Hair follicular keratinocyte (primary cell): ENCODE measurements at places on chromosomes 7 and 10. TPM values are rescaled to one million over a fixed set of nuclear protein-coding genes. Genes with fewer than 3 reads are reported as not detected.

SLC16A12 gene
- not detected in 2 replicates for total RNA-seq

SH2B2 gene
- 5.5 and 6.4 TPM in 2 replicates for total RNA-seq

GIMAP6 gene
- total RNA-seq = not detected in 2 replicates

OR9A2 gene
- not detected in 2 replicates for total RNA-seq

GNAI1 gene
- 40.9 and 59.4 TPM in 2 replicates for total RNA-seq

DENND11 gene
- 5.3 and 7.6 TPM in 2 replicates for total RNA-seq

SLC18A3 gene
- total RNA-seq = not detected in 2 replicates

PLXNA4 gene
- total RNA-seq = under 0.01 TPM in 1 of 2 replicates, not detected in the other

C1GALT1 gene
- total RNA-seq = 27.6 and 63.6 TPM in 2 replicates

HTR5A gene
- not detected in 2 replicates for total RNA-seq

MBL2 gene
- not detected in 2 replicates for total RNA-seq

PLAC9 gene
- not detected in 2 replicates for total RNA-seq

NET1 gene
- 164 and 185 TPM in 2 replicates for total RNA-seq

GRM8 gene
- total RNA-seq = not detected in 2 replicates

FAM13C gene
- 0.08 TPM in 1 of 2 replicates, not detected in the other for total RNA-seq

MCU gene
- 26.2 and 32.0 TPM in 2 replicates for total RNA-seq

KCNH2 gene
- total RNA-seq = not detected in 2 replicates

UPK3B gene
- 1.4 and 3.4 TPM in 2 replicates for total RNA-seq

SPDYE6 gene
- not detected in 2 replicates for total RNA-seq

SFTPA1 gene
- total RNA-seq = not detected in 2 replicates

BHLHA15 gene
- total RNA-seq = 1.2 and 3.3 TPM in 2 replicates

KLLN gene
- total RNA-seq = 0.08 TPM in 2 replicates

UNCX gene
- not detected in 2 replicates for total RNA-seq

WNT8B gene
- total RNA-seq = not detected in 2 replicates

PPP1R9A gene
- not detected in 2 replicates for total RNA-seq

MASTL gene
- total RNA-seq = 8.8 and 13.0 TPM in 2 replicates

NUTM2A gene
- total RNA-seq = 0.86 and 1.0 TPM in 2 replicates

CHST15 gene
- total RNA-seq = 20.0 and 39.5 TPM in 2 replicates

C7orf33 gene
- not detected in 2 replicates for total RNA-seq

PRXL2A gene
- total RNA-seq = 34.5 and 39.3 TPM in 2 replicates
